ENCODE measurements at places on chromosomes 6 and 20. TPM values are rescaled to one million over a fixed set of nuclear protein-coding genes. Genes with fewer than 3 reads are reported as not detected.

GRCh38 chr6:9520417-9521151 lies 894.3 kb downstream of the TFAP2A start:
- DNase-seq: no peak

GRCh38 chr6:80940976-80941375 lies 811.5 kb downstream of the TENT5A start:
- DNase-seq: no peak

- DNase-seq: peak; percentile 44
Measured at GRCh38 chr6:161273752-161274487, at the start of gene AGPAT4. AGPAT4 (minus strand) TSS chr6:161274061; CDS start chr6:161232213, 41,848 bp downstream.

The SLC52A3 gene
- 15.7 TPM for total RNA-seq

The CLVS2 gene
- total RNA-seq: 0.13 TPM

The FABP7 gene
- total RNA-seq: not detected

The DSP gene
- total RNA-seq: 56.9 TPM

The MYB gene
- 10.0 TPM for total RNA-seq

All from Peyer's patch (tissue), 4 donors.